Activated naive CD4-positive, alpha-beta T cell treated with anti-CD3 and anti-CD28 coated beads for 36 hours (primary cell): ENCODE measurements at places on chromosomes 7 and 10.

DNA sequence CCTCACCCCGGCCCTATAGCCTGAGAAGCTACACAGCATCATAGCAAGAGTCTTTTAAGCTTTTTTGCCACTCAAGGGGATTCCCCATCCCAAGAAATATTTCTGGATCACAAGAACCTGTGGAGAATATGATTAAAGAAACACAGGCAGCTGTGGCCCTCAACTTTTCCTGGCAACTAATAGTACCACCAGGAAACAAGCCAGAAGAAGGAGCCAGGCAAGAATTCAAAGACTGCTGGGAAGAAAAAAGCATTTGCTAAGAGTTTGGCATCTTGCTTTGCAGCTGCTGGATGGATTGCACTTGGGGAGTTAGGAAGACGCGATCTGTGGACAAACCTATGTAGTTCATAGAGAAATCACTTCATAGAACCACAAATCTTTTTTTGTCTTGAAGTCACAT is 437.8 kb downstream of the PLXDC2 start:
- H3K4me1 ChIP-seq: no peaks in the 10 kb centered on the region
- DNase-seq: no peak
- no peak overlapping the region for H3K4me3 ChIP-seq
- no peak overlapping the region for H3K27ac ChIP-seq

- H3K4me3 ChIP-seq: no peak overlapping the region
- no peaks in the 10 kb centered on the region for H3K27me3 ChIP-seq
- peaks cover 15% of the 10 kb centered on the region for H3K36me3 ChIP-seq
Observed at GRCh38 chr10:26593896-26594295, 103.6 kb upstream of the PDSS1 start.

DNA sequence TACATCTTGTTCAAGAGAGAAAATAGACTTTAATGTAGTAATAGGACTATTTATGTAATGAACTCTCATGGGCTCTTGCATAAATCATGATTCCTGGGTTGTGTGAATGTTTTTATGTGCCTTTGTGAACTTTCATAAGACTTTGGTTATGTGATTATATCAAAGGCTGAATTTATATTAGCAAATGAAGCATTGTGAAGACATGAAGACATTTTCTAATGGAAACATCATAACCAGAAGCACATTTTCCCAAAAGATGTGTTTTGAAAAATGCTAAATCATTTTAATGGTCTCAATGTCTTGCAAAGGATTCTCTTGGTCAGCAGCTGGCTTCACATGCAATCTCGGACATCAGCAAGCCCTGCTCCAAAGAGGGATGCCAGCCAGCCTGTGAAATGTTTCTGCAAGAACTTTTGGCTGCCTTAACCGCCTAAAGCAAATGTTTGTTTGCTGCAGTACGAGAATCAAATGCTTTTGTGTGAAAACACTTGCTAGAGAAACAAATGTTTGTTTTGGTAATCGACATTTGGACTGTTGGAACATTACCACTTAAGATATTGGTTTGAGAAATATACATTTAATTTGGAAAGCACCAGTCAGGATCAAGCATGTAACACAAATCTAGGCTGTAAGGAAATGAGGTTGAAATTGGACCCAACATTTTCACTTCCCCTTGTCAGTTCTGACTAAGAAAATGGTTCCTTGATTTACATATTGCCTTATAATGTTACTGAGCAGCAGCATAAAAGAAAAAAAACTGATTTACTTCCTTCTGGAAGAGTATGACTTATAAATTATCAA is 102.1 kb downstream of the RTKN2 start:
- no peaks in the 10 kb centered on the region for H3K27me3 ChIP-seq
- H3K36me3 ChIP-seq: no peaks in the 10 kb centered on the region
- no peak for DNase-seq
- H3K4me3 ChIP-seq: no peak overlapping the region
- H3K4me1 ChIP-seq: peaks cover 15% of the 10 kb centered on the region

DNA sequence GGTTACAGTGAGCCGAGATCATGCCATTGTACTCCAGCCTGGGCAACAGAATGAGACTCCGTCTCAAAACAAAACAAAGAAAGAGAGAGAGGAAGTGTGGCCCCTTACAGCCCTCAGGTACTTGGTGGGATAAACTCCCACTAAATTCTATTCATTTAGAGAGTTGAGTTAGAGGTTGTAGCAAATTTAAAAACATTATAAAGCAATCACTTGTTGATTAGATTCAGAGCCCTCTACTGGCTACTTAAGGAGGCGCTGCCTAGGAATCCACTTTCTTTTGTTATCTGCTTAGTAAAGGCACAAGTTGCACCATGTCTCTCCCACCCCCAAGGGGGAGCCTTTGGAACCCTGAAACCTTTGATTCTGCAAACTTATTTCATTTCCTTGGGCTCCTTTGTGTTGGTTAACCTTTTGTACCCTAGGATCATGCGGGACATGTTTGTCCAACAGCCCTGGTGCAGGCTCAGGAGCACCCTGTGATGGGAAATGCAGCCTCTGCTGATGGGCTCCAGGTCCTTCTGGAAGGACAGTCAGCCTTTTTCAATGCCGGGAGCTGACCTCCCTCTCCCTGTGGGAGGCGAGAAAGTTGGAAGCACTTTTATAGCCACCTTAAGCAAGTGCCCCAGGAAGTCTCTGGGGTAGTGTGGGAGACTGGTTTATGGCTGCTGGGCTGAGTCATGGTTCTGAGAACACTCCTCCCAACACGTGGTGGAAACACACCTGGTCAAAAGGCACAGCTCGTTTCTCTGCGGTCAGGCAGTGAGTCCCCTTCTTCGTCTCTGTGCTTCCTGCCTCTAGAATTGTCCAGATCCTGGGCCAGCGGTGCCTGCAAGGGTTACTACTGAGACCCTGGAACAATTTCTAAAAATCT is 2.3 kb downstream of the HKDC1 start:
- H3K4me3 ChIP-seq: peak overlapping the region; percentile 60
- DNase-seq: peak; percentile 93
- H3K4me1 ChIP-seq: peaks cover 23% of the 10 kb centered on the region
- H3K27ac ChIP-seq: peak overlapping the region; percentile 85
- no peaks in the 10 kb centered on the region for H3K36me3 ChIP-seq
- no peaks in the 10 kb centered on the region for H3K27me3 ChIP-seq

DNA sequence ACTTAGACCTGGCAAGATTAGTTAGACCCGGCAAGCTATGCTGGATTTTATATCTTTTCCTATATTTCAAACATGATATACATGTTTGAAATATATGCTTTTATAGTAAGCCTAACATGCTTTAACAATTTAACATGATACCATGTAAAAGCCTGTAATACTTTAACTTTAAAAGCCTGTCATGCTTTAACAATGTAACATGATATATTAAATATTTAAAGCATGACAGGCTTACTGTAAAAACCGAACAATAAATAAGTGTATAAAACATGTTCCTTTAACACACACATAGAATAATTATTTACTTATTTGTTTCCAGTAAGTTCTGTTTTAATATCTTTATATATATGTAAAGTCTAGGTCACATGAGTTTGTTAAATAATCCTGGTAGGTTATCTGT is 65.4 kb downstream of the SLC25A40 start:
- no peak overlapping the region for H3K4me3 ChIP-seq
- no peaks in the 10 kb centered on the region for H3K4me1 ChIP-seq
- no peaks in the 10 kb centered on the region for H3K27me3 ChIP-seq
- H3K27ac ChIP-seq: no peak overlapping the region

- H3K4me3 ChIP-seq: peak overlapping the region; percentile 95
- peak overlapping the region; percentile 97 for H3K27ac ChIP-seq
- DNase-seq: peak; percentile 69
- H3K27me3 ChIP-seq: no peaks in the 10 kb centered on the region
- peaks cover 3% of the 10 kb centered on the region for H3K36me3 ChIP-seq
Observed at GRCh38 chr10:75111907-75112679, 637 bp downstream of the SAMD8 start.

DNA sequence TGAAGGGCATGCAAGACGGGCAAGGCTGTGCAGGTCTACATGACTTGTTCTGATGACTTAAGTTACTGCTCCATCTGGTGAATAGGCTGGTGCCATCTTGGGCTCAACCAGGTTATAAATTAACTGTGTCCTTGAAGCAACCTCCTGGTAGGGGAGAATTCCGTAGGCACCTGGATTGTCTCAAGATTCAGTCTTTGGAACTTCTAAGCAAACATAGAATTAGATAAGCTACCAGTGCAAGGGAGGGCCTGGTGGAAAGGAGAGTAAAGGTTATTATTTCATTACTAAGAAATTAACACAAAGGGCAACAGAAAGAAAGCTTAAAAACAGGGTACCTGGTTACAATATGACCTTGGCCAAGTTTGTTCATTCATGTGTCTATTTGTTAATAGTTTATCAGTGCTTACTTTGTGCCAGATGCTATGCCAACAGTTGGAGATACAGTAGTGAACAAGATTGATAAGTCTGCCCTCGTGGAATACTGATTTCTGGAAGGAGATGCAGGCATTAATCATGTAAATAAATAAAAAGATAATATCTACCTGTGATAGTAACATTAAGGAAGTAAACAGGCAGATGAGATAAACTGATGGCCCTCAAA is 107.0 kb upstream of the PALS2 start:
- no peaks in the 10 kb centered on the region for H3K4me1 ChIP-seq
- H3K27ac ChIP-seq: no peak overlapping the region
- no peaks in the 10 kb centered on the region for H3K36me3 ChIP-seq
- no peak for DNase-seq
